T-helper 17 cell (primary cell): ENCODE measurements at places on chromosomes 2 and 18.

DNA sequence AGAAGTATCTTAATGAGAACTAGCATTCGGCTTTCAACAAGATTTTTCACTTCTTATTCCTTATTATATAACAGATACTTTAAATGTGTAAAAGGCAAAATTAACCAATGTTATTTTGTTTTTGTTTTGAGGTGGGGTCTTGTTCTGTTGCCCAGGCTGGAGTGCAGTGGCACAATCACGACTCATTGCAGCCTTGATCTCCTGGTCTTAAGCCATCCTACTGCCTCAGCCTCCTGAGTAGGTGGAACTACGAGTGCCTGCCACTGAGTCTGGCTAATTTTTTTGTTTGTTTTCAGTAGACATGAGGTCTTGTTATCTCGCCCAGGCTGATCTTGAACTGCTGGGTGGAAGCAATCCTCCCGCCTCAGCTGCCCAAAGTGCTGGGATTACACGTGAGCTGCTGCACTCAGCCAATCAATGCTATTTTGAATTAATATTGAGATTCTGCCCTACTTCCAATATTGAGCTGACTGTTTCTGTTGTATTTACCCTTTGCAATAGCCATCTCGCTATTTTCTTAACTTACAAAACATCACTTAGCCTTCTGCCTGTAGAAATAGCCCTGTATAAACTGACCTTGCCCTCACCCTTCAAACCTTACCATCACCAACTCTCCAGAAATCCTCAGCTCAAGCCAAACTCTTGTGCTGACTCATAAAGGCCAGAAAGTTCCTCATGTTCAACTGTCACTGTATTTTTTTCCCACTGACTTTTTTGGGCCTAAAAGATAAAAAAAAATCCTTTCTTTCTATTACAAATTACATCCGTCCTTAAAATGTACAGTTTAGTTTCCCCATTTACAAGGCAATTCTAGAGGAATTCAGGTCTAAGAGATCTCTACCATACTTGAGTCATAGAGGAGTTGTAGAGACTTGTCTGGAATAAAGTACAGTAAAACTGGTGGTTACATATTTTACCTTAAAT is 94.3 kb downstream of the OLA1 start:
- no peak for DNase-seq

DNA sequence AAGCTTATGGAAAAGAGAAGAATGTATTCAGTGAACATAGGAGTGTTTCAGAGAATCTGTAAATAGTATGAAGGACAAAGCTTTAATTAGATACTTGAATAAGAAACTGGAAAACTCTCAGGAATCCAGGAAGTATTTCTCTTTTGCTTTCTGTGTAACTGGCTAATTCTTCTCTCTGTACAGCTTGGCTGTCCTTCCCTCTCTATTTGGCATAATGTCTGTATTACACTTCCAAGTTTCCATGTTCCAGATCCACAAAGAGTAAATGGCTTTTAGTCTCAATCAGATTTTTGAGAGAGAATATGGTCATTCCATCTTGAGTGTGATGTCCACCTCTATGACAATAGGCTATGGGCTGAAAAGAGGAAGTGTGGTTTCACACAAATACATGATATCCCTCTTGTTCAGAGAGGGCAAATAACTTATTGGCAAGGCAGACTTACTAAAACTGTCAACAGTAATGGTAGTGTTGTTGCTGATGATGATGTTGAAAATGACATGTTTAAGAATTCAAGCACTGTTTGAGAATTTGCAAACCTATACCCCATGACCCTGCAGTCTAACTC is 129.2 kb upstream of the ERBB4 start:
- DNase-seq, result no peak

DNA sequence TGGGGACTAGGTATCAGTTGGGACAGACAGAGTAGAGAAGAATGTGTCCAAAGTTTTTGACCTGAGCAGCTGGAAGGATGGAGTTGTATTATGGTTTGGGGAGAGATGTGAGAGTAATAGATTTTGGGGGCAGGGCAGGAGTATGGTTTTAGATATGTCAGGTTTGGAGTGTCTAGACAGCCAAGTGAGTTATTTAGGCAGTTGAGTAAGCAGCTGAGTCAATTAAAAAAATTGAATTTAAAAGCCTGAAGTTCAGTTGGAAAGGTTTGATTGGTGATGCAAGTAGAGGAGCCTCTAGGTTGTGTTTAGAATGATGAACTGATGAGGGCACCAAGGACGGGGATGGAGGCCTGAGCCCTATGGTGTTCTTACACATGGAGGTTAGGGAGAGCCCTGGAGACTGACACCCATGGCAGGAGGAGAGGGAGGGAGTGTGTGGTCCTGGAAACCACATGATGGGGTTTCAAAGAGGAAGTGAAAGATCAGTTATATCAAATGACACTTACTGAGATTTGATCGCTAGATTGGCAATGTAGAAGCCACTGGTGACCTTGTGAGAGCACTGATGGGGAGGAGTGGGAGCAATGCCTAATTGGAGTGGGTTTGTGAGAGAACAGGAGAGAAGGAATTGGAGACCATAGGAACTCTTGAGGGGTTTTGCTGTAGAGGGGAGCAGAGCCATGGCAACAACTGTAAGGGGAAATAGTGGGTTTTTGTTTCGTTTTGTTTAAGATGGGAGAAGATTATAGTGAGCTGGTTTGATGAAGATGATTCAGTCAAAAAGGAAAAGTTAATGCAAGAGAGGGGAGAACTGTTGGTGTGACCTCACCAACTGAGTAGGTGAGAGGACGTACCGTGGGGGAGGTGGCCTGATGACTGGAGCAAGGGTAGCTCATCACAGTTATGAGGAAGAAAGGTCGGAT is 10.3 kb downstream of the ITGA6 start:
- DNase-seq, result no peak

GRCh38 chr2:3435445-3435844 is 56.0 kb downstream of the TRAPPC12 start:
- DNase-seq, result no peak

- DNase-seq, result no peak
Observed at GRCh38 chr2:239567786-239568185, 167.0 kb upstream of the HDAC4 start.

DNA sequence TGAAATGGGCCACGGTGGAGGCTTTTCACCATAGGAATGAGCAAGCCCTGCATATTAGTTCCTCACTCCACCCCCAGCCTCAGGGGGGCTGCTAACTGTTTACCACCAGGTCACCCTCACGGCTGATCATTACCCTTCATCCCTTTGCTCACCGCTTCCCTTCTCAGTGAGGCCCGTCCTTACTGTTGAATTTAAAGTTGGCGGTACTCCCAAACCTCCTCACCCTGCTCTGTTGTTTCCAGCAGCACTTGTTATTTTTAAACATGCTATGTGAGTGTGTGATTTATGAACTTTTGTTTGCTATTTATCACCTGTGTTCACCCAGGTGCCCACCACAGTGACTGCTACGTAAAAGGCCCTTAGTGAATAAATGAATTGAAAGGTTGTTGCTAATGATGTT is 243.6 kb downstream of the ZNF407 start:
- DNase-seq, result no peak

GRCh38 chr2:148653437-148653836 is 8.9 kb downstream of the EPC2 start:
- no peak for DNase-seq

GRCh38 chr2:213261715-213262114 is 22.5 kb upstream of the SPAG16 start:
- DNase-seq, result no peak

DNA sequence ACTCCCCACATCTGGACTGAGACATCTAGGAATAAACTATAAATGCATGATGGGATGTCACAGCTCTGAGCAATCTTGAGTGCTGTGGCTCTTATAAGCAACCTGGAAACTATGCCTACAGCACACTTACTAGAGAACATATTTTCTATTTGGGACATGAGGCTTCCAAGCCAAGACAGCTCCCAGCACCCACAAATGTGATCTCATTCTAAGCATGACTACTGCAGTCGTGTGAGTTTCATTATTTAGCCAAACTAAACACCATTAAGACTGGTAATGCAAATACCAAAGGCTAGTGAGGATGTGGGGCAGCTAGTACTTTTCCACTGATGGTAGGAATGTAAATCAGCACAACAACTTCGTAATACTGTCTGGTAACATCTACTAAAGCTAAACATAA is 72.5 kb downstream of the RTTN start:
- no peak for DNase-seq

- DNase-seq, result no peak
Observed at GRCh38 chr2:134692499-134692898, 26.3 kb downstream of the TMEM163 start.

- no peak for DNase-seq
Observed at GRCh38 chr2:27833931-27834330, 56.3 kb downstream of the RBKS start.

- no peak for DNase-seq
Observed at GRCh38 chr2:44652701-44653100, 288.8 kb upstream of the SIX3 start.
